IPS-NIHi11 (cell line): ENCODE measurements at places on chromosomes 12 and 14.

GRCh38 chr14:59090572-59090971 is 97.9 kb upstream of the DAAM1 start:
- no peak for DNase-seq

DNA sequence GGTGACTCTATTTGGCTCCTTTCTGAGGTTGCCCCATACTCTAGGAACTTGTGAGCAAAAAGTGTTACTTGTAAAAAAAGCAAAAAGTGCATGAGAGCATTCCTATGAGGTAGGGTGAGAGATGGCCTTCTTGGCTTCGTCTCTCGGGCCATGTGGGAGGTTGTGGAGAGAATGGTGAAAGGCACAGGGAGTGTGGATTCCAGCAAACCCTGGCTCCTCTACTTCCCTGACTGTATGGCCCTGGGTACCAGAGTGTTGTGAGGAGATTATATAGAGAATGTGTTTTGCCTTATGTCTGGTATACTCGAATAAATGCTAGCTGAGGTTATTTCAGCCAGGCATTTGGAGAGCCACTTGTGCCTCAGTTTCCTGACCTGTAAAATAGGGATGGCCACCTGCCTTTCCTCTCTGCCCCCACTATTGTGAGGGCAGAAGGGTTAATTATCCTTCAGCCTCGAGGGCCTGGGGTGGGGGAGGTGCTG is 11.0 kb downstream of the PLEKHG3 start:
- no peak for DNase-seq

- DNase-seq = no peak
These were observed 218.8 kb downstream of the DAD1 start for GRCh38 chr14:22370084-22370847.

DNA sequence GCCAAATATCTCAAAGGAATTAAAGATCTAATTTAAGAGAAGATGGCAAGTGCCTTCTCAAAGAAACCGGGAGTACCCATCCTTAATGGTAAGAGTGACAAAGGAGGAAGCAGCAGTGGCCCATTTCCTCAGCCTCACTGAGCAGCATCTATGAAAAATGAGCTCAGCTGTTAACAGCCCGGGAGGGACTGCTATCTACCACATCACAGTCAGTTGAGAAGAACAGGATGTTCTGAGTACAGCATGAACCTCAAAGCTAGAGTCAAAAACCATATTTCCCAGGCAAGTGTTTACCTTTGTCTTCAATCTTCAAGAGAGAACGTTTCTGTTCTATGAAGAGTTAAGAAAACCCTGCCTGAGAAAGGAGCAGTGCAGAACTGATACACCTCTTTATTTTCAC is 115.0 kb downstream of the BTG1 start:
- no peak for DNase-seq

DNA sequence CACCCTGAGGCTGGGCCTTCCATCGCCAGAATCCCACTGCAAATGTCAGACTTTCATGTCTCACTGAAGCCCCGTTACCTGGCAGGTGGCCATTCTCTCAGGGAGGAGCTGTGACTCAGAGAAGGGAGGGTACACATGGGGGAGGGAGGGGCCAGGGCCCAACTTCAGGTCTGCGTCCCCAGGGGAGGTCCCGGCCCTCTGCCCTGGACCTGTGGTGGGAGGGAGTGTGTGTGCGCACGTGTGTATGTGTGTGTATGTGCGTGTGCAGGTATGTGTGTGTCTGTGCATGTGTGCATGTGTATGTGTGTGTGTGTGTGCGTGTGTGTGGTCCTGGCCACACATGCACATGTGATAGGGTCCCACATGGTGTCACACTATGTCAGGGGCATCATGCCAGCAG is 50.9 kb downstream of the MVK start:
- no peak for DNase-seq

GRCh38 chr14:68738559-68738958 is 54.3 kb downstream of the ZFP36L1 start:
- no peak for DNase-seq

DNA sequence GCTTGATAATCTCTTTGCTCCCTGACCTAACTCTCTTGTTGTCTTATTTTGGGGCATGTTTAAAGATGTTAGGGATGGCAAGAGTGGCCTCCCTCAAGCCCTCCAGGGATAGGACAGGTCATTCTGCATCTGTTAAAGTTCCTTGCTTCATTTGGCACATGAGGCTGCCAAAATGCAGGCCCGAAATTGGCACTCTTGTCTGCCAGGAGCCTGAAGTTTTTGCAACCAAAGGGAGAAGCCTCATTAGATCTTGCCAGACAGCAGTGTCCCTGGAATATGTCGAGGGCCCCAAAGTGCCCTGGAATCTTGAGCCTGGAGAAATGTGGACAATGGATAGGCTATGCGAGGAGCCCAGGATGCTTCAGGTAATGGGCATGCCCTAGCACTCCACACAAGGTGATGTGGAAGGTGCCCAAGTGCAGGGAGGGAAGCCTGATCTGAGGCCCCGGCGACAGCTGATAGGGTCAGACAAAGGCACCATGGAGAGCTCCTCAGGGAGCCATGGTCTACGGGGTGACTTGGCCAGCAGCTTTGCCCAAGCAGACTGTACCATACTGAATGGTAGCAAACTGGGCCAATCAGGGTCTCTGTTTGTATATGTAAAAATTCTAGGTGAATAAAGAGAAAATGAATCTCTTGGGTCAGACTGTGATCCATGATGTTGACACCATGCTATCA is 173.0 kb upstream of the WSCD2 start:
- DNase-seq = peak; percentile 24

DNA sequence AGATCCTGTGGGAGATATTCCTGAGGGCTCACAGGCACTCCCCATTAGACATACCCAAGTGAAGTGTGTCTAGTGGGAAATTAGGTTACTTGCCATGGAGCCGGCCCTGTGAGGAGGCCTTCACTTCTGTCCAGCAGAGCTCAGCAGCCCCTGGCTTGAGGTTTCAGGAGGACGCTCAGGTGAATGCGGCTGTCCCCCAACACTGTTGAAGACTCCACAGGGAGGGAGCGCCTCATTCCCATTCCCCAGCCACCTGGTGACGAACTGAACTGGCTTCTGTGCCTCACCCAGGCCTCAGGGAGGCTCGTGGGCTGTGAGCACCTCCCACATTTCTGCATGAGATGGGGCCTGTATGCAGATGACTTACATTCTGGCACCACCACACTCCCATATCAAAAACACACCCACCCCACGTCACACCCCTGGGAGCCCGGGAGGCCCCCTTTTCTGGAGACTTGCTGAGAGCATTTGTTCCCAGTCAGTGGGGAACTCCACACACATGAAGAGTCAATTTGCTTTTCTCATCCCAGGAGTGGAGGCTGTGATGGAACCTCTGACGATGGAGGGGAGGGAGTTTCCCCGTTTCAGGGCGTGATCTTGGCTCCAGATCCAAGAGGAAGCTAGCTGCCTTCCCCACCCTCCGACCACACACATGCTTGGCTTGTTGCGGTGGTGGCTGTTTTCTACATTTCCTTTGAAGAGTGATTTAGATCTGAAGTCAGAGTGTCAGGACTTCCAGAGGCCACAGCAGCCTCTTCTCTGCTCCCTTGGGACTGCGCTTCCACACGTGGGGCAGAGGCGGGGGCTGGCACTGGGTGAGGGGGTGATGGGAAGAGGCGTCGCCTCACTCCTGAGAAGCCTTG is 120.7 kb downstream of the ADGRD1 start:
- DNase-seq = no peak

DNA sequence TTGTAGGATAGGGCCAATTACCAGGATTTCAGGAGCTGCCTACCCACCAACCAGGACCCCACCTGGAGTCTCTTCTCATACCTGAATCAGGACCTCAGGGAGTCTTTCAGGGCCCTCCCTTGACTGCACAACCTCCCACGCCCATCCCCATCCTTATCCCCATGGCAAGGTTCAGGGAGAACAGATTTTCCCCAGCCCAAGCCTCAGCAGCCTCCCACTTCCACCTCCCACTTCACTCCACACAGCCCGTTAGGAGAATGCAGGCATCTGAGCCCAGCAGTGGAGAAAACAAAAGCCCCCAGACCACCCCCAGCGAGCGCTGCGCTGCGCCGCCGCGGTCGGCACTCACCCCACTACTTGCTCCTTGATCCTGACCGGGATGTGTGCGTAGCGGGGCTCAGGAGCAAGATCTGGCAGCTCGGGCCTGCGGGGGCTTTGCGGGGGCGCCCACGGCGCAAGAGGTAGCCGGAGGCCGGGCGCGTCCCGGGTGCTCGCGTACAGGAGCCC is 1.4 kb downstream of the B4GALNT1 start:
- DNase-seq = no peak

- no peak for DNase-seq
These were observed 2.3 kb downstream of the PTMS start for GRCh38 chr12:6768437-6768914.

- peak; percentile 65 for DNase-seq
These were observed 8.0 kb downstream of the YY1 start for GRCh38 chr14:100246809-100247428.

- no peak for DNase-seq
These were observed 669.2 kb downstream of the DIO2 start for GRCh38 chr14:79542121-79542520.

DNA sequence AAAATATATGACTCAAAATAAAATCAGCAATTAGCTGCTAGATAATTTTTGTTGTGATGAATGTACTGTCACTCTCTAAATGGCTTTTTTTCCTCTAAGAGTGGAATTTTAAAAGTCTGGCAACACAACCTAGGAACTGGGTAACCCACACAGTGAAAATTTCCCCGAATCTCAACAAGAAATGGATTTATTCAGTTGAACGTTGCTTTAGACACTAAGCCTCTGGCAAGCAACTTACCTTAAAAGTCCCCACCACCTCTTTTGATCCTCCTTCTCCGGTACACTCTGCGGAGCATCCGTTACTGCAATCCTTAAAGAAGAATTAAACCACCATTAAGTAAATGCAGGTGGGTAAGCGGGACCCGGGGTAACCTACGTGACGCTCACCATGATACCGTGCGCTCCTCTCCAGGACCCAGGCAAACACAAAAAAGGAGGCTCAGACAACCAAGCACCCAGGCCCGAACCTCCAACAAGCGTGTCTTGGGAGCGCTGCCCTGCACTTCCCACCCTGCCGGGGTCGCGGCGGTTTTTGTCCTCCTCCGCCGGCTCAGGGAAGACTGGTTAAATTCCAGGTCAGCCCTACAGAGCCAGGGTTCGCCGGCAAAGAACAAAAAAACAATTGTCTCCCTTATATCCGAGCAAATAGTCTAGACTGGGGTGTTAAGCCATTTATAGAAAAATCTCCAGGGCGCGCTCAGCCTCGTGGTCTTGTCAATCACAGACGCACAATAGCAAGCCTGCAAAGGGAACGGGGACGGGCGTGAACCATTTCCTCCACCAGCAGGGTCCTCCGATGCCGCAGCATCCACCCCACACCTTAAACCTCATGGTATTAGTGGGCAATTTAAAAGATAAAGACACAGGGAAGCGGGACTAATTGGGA is 47.1 kb downstream of the BCAT1 start:
- peak; percentile 49 for DNase-seq

DNA sequence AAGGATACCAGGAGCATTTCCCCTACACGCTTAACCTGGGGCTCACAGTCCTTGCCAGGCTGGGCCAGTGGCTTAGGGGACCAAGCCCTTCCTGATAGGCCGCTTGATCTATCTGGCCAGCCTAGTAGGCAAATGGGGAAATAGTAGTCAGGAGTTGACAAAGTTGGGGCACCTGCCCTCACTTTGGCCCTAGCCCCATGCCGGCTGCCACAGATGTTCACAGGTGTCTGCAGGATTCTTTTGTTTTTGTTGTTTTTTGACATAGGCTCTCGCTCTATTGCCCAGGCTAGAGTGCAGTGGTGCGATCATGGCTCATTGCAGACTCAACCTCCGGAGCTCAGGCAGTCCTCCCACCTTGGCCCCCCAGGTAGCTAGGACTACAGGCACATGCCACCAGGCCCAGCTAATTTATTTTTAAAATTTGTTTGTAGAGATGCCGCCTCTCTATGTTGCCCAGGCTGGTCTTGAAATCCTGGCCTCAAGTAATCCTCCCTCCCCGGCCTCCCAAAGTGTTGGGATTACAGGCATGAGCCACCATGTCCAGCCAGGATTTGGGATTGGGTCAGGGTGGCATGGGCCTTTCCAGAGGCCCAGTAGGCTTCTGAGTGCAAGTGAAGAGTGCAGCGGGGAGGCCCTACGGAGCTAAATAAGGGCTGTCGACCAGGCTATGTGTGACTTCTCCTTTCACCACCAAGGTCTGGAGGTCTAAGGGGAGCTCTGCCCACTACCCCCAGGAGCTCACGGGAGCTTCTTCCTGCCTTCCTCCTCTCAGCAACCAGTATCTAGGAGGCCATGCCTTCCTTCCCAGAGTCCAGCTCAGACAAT is 15.5 kb upstream of the HDAC7 start:
- DNase-seq = no peak

- no peak for DNase-seq
These were observed 260.9 kb downstream of the BMP4 start for GRCh38 chr14:53695692-53696214.

GRCh38 chr14:91872517-91873470 is 5.5 kb upstream of the TC2N start:
- DNase-seq = peak; percentile 36

DNA sequence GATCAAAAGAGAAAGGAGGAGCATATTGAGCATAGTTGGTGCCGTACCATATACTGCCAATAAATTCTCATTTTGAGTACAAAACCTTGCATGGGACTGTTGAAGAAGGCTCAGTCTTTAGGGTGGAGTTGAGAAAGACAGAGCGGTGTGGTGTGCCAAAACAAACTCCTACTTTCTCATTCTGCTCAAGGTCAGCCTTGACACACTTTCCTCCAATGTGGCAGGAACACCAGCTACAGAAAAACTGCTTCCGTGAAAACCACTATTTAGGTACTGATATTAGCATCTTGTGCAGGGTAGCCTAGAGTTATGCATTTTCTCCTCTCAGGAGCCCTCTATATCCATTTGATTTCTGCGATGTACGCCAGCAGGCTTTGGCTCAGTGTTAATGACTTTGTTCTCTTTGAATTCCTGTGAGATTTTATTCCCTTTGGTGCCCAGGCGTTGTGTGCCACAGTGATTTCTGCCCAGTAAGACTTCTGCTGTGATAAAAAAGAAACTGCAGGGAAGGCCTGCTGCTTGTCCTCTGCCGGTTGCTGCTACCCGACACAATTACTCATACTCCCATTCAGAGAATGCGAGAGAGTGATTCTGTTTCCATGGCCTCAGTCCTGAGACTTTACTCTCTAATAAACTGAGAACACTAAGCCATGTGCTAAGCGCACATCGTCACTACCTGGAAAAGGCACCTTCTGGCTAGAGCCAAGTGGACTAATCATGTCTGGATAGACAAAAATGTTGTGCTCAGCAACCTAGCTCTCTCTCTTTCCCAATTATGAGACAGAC is 88.3 kb upstream of the MDM1 start:
- no peak for DNase-seq

- DNase-seq = no peak
These were observed 9.1 kb downstream of the RAB2B start for GRCh38 chr14:21467616-21468015.

DNA sequence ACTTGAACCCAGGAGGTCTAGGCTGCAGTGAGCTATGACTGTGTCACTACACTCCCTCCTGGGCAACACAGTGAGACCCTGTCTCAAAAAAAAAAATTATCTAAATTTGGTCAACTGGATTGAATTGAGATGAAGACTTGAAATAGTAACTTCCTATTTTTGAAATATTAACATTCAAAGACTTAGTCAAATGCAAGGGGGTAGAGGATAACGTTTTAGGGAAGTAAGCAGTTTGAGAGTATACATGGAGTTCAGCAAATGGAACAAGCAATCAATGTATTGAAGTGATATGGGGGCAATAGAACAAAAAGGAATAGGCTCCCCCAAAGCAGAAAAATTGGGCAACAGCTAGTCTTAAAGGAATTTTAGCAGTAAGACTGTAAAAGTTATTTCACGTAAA is 4.6 kb upstream of the MFAP5 start:
- DNase-seq = no peak

GRCh38 chr12:100579844-100580243 is 6.4 kb downstream of the GAS2L3 start:
- no peak for DNase-seq

GRCh38 chr14:96088911-96089310 is 49.7 kb downstream of the C14orf132 start:
- DNase-seq = no peak
